ENCODE measurements at places on chromosomes 4 and X. TPM values are rescaled to one million over a fixed set of nuclear protein-coding genes. Genes with fewer than 3 reads are reported as not detected.

GRCh38 chr4:63049726-63050125 is 1359.5 kb downstream of the TECRL start:
- DNase-seq: no peak

- DNase-seq: no peak
These were observed 127.4 kb upstream of the ANKRD50 start for GRCh38 chr4:124839786-124840390.

- peak; percentile 63 for DNase-seq
These were observed 96.4 kb downstream of the EMCN start for GRCh38 chr4:100421361-100421978.

- DNase-seq: peak; percentile 50
These were observed 3.5 kb downstream of the HUWE1 start for GRCh38 chrX:53682885-53683555.

Gene VGLL1
- not detected for total RNA-seq

DNA sequence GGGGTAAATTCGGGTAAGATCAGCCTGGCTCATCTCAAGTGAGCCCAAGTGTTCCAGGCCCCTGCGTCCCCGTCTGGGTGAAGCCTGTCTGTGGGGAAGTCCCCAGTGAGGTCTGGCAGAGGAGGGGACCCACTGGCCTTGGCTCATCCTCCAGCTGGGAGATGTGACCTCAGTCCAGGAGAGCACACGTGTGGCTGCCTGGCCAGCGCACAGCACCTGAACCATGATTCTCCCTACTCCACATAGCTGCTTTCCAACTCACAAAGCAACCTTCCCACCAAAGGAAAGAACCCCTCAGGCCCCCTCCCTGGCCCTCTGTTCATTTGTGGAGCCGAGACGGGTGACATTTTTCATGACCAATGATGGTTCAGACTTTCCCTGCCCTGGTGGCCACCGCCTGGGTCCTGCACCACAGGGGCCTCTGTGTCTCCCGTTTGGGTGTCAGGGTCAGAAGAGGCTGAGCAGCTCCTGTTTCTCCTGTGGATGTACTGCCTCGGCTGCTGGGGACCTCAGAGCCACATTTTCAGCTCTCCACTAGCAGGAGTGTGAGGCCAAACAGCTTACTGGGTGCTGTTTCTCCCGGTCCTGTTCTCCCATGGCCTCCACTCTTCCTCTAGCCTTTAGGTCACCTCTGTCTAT is 111.4 kb downstream of the CPZ start:
- no peak for DNase-seq

Measured in HFFc6 (cell line).